Kidney (tissue), 22 donors: ENCODE measurements at places on chromosomes 16 and 17.

GRCh38 chr16:20874088-20874581 is 26.0 kb downstream of the DCUN1D3 start:
- DNase-seq = no peak

DNA sequence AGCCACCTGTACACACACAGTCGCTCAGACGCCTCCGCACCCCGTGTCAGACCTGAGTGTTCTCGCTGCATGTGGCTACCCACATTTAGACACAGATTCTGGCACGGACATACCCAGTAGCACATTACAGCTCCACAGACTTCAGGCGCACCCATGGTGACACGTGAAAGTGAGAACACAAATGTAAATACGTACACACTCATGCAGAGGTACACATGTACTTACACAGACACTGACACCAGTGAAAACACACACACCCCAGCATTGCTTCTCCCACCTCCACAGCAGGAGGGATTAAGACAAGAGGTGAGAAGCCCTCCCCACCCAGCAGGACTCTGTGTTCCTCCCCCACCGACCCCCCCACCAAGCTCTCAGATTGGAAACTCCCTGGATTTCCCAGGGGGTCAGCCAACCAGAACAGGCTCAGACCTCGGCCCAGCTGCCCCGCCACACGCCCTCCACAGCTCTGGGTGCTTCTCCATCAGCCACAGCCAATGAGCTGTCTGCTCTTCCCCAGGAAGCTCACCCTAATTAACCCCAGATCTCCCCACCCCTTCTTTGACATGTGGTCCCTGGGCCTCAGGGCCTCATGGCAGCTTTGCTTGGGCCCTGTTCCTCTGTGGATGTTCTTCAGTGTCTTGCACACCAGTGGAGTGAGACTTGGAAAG is 5.3 kb upstream of the FOXN1 start:
- no peak for DNase-seq

DNA sequence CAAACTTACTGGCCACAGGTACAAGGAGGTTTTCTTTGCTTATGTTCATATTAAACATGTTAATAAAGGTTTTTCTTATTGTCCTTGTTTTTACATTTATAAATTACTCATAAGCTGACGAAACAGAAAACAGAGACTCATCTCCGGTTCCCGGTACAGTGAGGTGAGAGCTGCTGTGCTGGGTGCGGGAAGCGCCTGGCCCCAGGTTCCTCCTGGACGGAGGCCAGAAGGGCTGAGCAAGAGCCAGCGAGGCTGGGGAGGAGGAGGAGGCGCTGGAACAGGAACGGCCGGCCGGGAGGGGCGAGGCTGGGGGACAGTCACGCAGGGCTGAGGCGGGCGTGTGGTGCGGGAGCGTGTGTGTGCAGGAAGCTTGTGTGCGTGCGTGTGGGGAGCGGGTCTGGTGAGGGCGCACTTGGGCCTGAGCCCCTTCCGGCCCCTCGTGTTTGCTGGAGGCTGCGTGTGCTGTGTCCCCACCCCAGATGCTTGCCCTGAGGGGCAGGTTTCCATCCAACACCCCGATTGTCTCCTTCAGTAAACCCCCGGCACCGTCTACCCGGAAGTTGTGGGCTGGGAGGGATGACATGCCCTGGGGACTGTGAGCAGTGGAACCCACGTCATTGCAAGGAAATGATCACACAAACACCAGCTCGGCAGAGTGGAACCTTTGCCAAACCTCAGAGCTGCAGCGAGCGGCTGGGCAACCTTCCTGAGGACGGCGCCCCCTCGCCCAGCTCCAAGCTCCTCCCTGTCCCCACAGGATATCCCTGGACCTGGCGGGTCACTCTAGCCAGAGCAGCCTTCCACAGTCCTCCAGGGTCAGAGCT is 19.5 kb downstream of the CD7 start:
- peak; percentile 74 for DNase-seq

DNA sequence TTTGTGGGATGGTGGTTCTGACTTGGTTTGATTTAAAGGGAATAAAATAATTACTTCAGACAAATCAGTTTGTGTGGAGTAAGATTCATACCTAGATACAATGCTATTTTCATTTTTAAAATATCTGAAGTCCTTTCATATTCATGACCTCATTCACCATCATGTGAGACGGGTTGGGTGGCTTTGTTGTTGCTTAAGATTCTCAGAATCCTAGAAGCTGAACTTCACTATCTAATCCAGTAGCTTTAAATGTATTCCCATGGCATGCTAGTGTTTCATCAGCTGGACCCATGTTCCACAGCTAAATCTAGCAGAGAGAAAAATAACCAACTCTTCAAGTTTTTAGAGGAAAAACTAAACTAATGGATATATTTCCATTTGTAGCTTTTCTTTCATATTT is 2.7 kb upstream of the AMFR start:
- no peak for DNase-seq

DNA sequence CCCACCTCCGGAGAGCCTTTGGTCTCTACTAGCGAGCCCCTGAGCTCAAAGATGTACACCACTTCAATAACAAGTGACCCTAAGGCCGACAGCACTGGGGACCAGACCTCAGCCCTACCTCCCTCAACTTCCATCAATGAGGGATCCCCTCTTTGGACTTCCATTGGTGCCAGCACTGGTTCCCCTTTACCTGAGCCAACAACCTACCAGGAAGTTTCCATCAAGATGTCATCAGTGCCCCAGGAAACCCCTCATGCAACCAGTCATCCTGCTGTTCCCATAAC is 702 bp downstream of the SPN start:
- DNase-seq = no peak

- peak; percentile 61 for DNase-seq
Observed at GRCh38 chr16:67156143-67156844, 3.4 kb downstream of the TRADD start.

GRCh38 chr16:56303880-56304279 is 112.6 kb downstream of the GNAO1 start:
- DNase-seq = no peak

GRCh38 chr16:66605979-66606751 is 1.7 kb downstream of the CMTM3 start:
- DNase-seq = no peak
